ENCODE measurements at places on chromosomes 7 and 10.
A peak's percentile ranks its signal among the peaks of the same experiment; 100 is the strongest.

DNA sequence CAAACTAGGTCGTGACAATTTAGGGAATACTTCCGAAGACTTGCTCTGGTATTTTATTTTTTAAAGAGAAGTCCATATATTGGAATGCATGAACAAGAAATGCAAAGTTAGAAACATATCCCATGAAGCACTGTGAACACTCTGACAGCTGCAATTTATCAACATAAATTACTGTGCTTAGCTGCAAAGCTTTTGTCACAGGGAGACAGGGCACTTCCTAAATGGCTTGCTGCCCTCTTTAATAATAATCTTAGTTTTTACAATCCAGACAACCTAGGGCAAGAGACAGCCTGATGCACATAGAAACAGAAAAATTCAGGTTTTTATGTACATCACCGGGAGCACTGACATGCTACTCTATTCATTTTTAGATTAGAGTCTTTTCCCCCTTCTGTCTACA, 78.3 kb upstream of the NOBOX start:
- DNase-seq, result no peak

GRCh38 chr7:80679921-80680907, 41.8 kb downstream of the CD36 start:
- no peak for DNase-seq

- DNase-seq, result no peak
These were observed 181.1 kb downstream of the DNAJB6 start for GRCh38 chr7:157517782-157518513.

- no peak for DNase-seq
These were observed 196.2 kb downstream of the PTN start for GRCh38 chr7:137147338-137147720.

GRCh38 chr10:111531690-111532089, 454.9 kb downstream of the ADRA2A start:
- no peak for DNase-seq

GRCh38 chr7:71925663-71926062, 486.5 kb downstream of the CALN1 start:
- DNase-seq, result peak; percentile 4

DNA sequence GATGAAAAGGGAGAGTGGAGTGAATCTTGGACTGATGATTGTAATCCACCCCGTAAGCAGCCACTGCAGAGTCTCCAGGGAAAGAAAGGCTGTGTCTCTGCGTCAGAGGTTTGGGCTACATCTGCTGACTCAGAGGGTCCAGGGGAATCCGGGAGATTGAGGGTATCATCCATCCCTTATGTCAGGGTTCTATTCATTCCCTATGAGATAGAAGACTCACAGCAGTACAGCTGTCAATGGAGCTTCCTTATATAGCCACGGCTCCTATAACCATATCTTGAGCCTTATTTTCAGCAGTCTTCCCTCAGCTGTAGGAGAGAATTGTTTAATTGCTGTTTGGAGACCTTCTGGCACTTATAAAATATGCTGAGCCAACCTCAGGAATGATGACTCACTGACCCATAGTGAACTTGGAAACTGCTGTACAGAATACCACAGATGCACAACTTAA, 558.2 kb upstream of the PFKP start:
- no peak for DNase-seq

DNA sequence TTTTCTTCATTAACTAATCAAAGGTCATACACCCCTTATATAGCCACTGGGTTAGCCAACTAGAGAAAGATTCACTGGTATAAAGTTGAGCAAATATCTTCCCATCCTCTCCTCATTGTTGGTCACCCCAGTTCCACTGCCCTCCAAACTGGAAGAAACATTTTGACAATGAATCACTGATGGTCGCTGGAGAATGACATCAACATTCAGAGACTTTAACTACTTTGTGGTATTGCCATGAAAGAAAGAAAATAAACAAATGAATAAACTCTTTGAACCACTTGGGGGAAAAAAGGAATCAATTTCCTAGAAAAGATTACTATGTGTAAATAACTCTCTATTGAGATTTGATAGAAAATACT, 23.4 kb downstream of the HYCC1 start:
- DNase-seq, result no peak

GRCh38 chr7:135672560-135673359, 10.4 kb downstream of the STMP1 start:
- DNase-seq, result peak; percentile 52

- DNase-seq, result no peak
These were observed 157.3 kb downstream of the USP6NL start for GRCh38 chr10:11454160-11454559.

- DNase-seq, result no peak
These were observed 4.1 kb downstream of the PRXL2A start for GRCh38 chr10:80412486-80412885.

- DNase-seq, result no peak
These were observed 259.3 kb downstream of the TRIL start for GRCh38 chr7:28698840-28699239.

DNA sequence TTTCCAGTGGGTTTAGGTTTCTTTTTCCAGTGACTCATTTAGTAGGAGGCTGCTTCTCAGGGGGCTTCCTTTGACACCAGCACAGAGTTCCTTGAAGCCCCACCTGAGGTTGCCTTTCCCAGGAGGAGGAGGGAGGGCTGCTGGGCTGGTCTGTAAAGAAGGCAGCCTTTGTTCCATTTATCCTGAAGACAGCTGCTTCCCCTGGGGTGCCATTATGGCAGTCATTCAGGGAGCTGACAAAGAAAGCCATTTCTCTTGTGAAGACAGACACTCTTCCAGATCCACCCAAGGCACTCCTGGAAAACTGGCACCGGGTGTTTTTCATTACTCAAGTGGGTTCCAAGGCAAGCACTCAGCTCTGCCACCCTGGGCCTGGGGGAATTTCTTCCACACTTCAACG, 54.0 kb downstream of the MTURN start:
- DNase-seq, result no peak

GRCh38 chr7:147498081-147498480, 1092.5 kb upstream of the C7orf33 start:
- DNase-seq, result no peak

GRCh38 chr10:112307358-112308124, 24.3 kb downstream of the TECTB start:
- DNase-seq, result peak; percentile 35

GRCh38 chr7:113784316-113784715, 134.5 kb downstream of the PPP1R3A start:
- no peak for DNase-seq

DNA sequence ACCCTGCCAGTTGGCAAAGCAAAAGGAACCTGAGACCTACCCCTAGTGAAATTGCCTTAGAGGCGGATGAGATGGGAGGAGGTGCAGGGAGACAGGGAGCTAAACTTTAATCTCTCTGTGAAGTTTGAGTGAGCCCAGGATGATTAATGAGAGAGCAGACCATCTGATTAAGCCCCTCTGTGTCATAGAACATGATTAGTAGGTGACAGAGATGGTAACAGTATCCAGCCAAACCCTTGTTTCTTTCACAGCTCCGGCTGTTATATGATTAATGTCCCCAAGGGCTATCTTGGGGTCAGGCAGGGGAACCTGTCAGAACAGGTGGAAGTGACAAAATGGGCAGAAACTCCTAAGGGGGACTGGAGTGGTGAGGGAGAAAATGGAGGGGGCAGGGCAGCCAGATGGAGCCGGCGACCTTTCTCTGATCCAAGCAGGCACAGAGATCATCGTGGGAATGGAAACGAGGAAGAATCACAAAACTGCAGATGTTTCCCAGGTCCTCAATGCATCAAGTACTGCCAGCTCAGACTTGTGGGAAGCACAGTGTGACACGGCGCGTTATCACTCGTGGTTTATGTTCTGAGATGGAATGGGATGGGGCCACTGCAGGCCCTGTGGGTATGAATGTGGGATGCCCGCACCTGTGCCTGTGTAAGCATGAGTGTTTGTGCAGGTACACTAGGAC, 684.2 kb downstream of the LRMDA start:
- no peak for DNase-seq

- DNase-seq, result no peak
These were observed at the start of gene RBP4 for GRCh38 chr10:93601146-93601773. Gene RBP4, minus strand, starts transcription at chr10:93601235. Its CDS starts 207 bp downstream, at chr10:93601028.

- DNase-seq, result peak; percentile 1
These were observed 1.6 kb downstream of the SAMD9L start for GRCh38 chr7:93146472-93147141.

- DNase-seq, result no peak
These were observed 153.7 kb upstream of the AGK start for GRCh38 chr7:141397236-141398163.

- DNase-seq, result no peak
These were observed 29.5 kb downstream of the SMNDC1 start for GRCh38 chr10:110275128-110275729.

GRCh38 chr7:17357952-17358351, 59.5 kb downstream of the AHR start:
- DNase-seq, result no peak

GRCh38 chr7:102096706-102097427, 189.8 kb upstream of the SH2B2 start:
- DNase-seq, result no peak
